ENCODE measurements at places on chromosomes 5 and 9. TPM values are rescaled to one million over a fixed set of nuclear protein-coding genes. Genes with fewer than 3 reads are reported as not detected.

The JADE2 gene
- total RNA-seq, result 98.2 TPM

The GLDC gene
- 0.18 TPM for total RNA-seq

The OR1L8 gene
- total RNA-seq, result not detected

The OBP2B gene
- 0.32 TPM for total RNA-seq

The ARHGEF39 gene
- total RNA-seq, result 0.96 TPM

DNA sequence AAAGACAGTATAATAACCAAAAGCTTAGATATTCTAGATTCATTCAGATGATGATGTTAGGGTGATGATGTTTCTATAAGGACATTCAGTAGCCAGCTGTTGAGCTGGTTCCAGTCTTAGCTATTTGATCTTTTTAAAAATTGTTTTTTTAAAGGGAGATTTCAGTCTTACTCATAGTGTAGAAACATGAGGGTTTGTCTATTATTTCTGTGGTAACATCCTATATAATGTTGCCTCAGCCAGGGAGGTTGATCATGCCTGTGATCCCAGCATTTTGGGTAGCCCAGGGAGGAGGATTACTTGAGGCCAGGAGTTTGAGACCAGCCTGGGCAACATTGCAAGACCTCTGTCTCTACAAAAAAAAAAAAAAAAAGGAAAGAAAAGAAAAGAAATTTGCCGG, 167.8 kb downstream of the DOCK2 start:
- no peak overlapping the region for H3K4me3 ChIP-seq
- no peaks in the 10 kb centered on the region for H3K36me3 ChIP-seq
- H3K27ac ChIP-seq, result no peak overlapping the region
- no peaks in the 10 kb centered on the region for H3K27me3 ChIP-seq
- DNase-seq, result no peak

DNA sequence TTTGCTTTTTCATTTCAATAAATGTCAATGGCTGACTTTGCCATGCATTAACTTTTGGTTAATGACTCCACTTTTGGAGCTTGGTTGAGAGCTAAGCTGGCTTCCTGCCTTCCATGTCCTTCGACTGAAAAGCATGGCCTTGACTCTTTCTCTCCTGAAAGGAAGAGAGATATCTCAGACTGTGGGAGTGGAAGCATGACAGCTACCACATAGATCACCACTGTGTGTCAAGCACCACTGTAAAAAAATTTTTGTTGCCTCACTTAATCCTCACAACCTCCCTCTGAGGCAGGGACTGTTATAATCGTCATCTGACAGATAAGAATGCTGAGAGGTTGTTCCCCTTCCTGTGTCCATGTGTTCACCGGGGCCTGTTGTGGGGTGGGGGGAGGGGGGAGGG, 184.8 kb downstream of the RORB start:
- H3K4me3 ChIP-seq, result no peak overlapping the region
- H3K27ac ChIP-seq, result no peak overlapping the region
- no peaks in the 10 kb centered on the region for H3K36me3 ChIP-seq
- DNase-seq, result peak; percentile 53
- no peaks in the 10 kb centered on the region for H3K27me3 ChIP-seq

DNA sequence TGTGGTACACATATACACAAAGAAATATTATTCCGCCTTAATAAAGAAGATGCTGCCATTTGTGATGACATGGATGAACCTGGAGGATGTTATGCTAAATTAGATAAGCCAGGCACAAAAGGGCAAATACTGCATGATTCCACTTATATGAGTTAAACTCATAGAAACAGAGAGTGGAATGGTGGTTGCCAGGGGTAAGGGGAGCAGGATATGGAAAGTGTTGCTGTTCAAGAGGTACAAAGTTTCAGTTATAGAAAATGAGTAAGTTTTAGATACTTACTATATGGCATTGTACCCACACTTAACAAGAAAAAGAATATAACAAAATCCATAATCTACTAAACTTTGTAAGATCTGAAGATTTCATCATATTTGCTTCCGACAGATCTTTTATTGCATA, 252.2 kb downstream of the SYK start:
- no peaks in the 10 kb centered on the region for H3K4me1 ChIP-seq
- no peak for DNase-seq
- no peak overlapping the region for H3K27ac ChIP-seq
- no peaks in the 10 kb centered on the region for H3K27me3 ChIP-seq
- H3K4me3 ChIP-seq, result no peak overlapping the region
- no peaks in the 10 kb centered on the region for H3K36me3 ChIP-seq

- no peaks in the 10 kb centered on the region for H3K27me3 ChIP-seq
- DNase-seq, result no peak
- H3K4me3 ChIP-seq, result no peak overlapping the region
- no peak overlapping the region for H3K27ac ChIP-seq
Measured at GRCh38 chr5:79242242-79243039, 6.5 kb downstream of the JMY start.

GRCh38 chr9:83962165-83962564, 17.9 kb downstream of the HNRNPK start:
- no peak for DNase-seq
- no peaks in the 10 kb centered on the region for H3K27me3 ChIP-seq
- H3K4me3 ChIP-seq, result no peak overlapping the region
- H3K36me3 ChIP-seq, result peaks cover 12% of the 10 kb centered on the region
- no peaks in the 10 kb centered on the region for H3K4me1 ChIP-seq
- no peak overlapping the region for H3K27ac ChIP-seq

GRCh38 chr5:150663936-150664335, 2.9 kb downstream of the MYOZ3 start:
- H3K27ac ChIP-seq, result no peak overlapping the region
- H3K27me3 ChIP-seq, result no peaks in the 10 kb centered on the region
- H3K4me1 ChIP-seq, result no peaks in the 10 kb centered on the region

GRCh38 chr5:157582731-157583620, 7.4 kb upstream of the ADAM19 start:
- H3K36me3 ChIP-seq, result no peaks in the 10 kb centered on the region
- no peak for DNase-seq
- H3K4me3 ChIP-seq, result no peak overlapping the region
- H3K27me3 ChIP-seq, result no peaks in the 10 kb centered on the region
- no peaks in the 10 kb centered on the region for H3K4me1 ChIP-seq

GRCh38 chr5:171450423-171451331, 31.2 kb downstream of the FGF18 start:
- H3K4me3 ChIP-seq, result peak overlapping the region; percentile 68
- no peaks in the 10 kb centered on the region for H3K27me3 ChIP-seq
- peak overlapping the region; percentile 68 for H3K27ac ChIP-seq
- no peaks in the 10 kb centered on the region for H3K4me1 ChIP-seq
- H3K36me3 ChIP-seq, result no peaks in the 10 kb centered on the region
- DNase-seq, result peak; percentile 78

DNA sequence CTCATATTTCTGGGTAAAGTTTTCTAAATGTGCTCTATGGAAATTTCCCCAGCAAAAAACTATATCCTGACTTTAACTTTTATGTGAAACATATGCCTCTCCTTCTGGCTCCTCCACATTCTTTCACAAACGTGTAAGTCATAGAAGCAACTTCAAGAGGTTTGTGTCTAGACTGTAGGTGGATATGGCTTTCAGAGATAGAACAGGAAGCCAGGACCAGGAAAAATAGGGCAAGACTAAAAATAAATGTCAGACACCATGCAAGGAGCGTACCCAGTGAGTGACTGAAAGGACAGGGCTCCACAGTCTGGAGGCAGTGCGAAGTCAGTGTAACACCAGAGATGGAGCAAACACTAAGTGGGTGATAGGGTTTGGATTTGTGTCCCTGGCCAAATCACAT, 240.7 kb downstream of the COX7C start:
- no peaks in the 10 kb centered on the region for H3K4me1 ChIP-seq
- H3K27ac ChIP-seq, result no peak overlapping the region
- H3K27me3 ChIP-seq, result no peaks in the 10 kb centered on the region
- H3K4me3 ChIP-seq, result no peak overlapping the region
- no peaks in the 10 kb centered on the region for H3K36me3 ChIP-seq

- H3K36me3 ChIP-seq, result no peaks in the 10 kb centered on the region
- H3K4me3 ChIP-seq, result no peak overlapping the region
- H3K4me1 ChIP-seq, result peaks cover 10% of the 10 kb centered on the region
- H3K27ac ChIP-seq, result no peak overlapping the region
Measured at GRCh38 chr5:81785322-81785721, 34.4 kb upstream of the SSBP2 start.

DNA sequence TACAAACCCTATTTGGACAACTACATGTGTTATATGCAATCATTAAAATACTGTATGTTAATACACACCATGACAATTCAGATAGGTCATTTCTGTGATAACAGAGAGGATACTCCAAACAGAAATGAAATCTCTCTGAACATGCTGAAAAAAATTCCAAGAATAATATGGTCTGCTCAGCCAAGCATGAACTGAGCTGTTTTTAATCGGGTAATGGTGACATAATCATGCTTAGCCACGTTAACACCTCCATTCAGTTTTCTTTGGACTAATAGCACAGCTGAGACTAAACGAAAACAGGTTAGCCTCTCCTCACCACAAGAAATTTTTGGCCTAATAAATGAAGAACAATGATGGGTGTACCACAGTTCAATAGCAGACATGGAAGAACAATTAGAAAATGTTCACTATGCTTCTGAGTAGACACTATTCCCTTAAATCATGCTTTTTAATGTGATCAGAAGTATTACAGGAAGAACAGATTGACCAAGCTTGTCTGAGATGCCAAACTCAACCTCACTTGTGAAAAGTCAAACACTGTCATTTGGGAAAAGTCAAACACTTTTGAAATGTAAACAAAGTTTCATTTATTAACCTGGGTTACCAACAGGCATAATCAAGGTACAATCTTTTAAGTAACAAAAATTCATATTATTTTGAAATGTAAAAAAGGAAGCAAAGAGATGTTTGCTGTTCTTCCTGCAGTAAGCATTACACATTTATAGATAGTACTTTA, 19.4 kb downstream of the RAB14 start:
- H3K27me3 ChIP-seq, result no peaks in the 10 kb centered on the region
- peaks cover 4% of the 10 kb centered on the region for H3K4me1 ChIP-seq
- no peak for DNase-seq

DNA sequence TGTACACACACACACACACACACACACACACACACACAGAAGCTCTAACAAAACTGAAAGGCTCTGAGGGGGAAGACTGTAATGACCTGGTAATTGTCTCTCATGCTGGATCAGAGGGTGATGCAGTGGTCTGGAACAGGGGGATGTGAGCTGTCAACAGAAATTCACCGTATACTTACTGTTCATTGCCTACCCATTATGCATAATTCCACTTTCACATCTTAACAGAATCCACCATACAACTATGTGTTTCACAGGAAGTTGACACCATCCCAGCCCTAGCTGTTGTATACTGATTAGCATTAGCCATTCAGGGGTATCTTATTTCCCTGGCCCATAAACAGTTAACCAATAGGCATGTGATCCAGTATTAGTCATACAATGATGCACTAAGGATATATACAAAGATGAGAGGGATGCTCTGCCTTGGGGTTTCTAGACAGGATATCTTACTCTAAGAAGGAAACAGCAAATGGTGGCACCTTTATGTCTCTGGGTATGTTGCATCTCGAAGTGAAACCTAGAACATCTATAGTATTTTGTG, 396.5 kb upstream of the BRINP1 start:
- H3K4me3 ChIP-seq, result no peak overlapping the region
- H3K27me3 ChIP-seq, result peaks cover 5% of the 10 kb centered on the region
- H3K27ac ChIP-seq, result no peak overlapping the region
- DNase-seq, result no peak
- H3K4me1 ChIP-seq, result no peaks in the 10 kb centered on the region
- no peaks in the 10 kb centered on the region for H3K36me3 ChIP-seq

DNA sequence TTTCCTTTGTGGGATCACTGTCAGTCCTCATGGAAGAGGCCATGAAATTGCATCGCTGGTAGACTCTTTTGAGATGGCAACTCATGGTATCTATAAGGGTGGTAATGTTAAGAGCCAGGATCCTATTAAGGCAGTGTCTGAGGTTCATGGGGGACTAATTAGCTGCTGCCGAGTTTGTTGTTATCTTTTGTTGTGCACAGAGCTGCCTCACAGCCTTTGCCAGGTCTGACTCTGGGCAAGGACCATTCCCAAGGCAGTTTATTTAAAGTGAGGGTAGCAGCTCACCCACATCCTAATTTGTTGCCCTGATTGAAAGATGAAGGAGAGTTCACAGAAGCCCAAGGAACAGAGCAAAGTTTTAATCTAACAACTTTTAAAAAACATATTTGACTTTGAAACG, 7.9 kb downstream of the SMARCA2 start:
- DNase-seq, result no peak
- no peaks in the 10 kb centered on the region for H3K36me3 ChIP-seq
- H3K4me3 ChIP-seq, result no peak overlapping the region
- H3K4me1 ChIP-seq, result peaks cover 50% of the 10 kb centered on the region
- no peaks in the 10 kb centered on the region for H3K27me3 ChIP-seq
- no peak overlapping the region for H3K27ac ChIP-seq

DNA sequence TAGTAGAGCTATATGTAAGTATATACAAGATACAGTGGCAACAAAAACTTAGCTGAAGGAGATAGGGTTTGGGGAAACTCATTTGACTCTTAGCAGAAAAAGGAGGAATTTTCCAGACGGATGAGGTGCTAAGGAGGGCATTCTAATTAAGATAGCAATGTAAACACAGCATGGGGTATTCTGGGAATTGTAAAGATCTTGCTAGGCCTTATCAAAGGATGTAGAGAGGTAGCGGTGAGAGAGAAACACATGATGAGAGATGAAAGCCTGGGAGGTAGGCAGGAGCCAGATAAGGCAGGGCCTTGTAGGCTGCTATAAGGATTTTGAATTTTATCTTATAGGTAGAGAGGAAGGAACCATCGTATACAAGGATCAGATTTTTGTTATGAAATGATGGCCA, 106.6 kb upstream of the KCNN2 start:
- H3K4me3 ChIP-seq, result no peak overlapping the region
- H3K4me1 ChIP-seq, result no peaks in the 10 kb centered on the region
- H3K36me3 ChIP-seq, result no peaks in the 10 kb centered on the region
- DNase-seq, result no peak
- H3K27me3 ChIP-seq, result no peaks in the 10 kb centered on the region
- H3K27ac ChIP-seq, result no peak overlapping the region
